ENCODE measurements at places on chromosomes 2 and 18.

- DNase-seq: peak; percentile 54
These were observed at the start of gene CREG2 for GRCh38 chr2:101387151-101387834. Gene CREG2, minus strand, starts transcription at chr2:101387503. Its CDS starts 46 bp downstream, at chr2:101387457.

DNA sequence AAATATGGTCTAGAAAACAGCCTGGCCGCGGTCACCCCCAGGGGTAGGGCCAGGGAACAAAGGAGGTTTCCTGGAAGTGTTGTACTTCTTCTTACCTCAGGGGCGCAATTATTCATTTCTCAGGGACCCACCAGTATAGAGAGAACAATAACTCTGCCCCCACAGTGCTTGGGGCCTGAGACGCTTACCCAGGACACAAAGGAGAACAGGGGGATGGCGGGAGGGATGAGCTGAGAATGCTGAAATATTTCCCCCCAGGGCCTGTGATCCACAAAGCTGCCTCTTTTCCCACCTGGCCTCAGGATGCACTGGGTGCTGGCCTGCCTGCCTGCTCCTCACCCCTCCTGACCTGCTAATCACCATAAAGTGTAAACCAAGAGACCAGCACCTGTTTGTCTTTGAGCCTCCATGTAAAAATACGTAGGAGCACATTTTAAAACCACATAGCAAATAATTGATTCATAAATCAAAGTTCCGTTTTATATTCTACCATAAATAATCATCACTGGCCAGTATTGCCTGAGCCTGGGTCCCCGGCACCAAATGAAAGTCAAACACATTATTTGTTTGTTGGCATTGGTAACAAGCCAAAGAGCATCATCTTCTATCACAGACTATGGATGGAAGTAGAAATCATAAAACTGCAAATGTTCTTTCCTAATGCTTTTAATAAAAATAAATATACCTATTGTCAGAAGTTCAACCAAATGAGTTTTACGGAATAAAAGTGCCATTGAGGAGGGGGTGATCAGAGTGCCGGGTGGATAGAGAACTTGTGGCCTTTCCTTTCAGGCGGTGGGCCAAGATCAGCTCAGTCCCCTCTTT, 67.3 kb upstream of the RMDN2 start:
- no peak for DNase-seq

DNA sequence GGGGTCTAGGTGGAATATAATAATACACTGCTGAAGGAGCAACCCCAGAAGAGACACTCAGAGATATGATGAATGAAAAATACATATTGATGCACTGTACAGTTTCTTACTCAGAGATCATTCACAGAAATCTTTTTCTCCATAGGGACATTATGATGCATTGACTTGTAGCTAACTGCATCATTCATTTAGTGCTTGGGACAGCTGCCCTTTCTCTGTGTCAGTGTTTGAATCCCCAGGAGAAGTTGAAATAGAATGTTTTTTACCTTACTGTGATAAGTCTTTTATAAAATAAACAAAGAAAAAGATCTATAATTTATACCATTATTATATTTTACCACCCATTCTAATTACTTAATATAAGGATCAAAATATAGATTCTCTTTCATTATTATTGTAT, 91.7 kb upstream of the DSEL start:
- no peak for DNase-seq

- no peak for DNase-seq
These were observed 4.8 kb downstream of the NEU4 start for GRCh38 chr2:241813644-241814392.

- DNase-seq: no peak
These were observed 65.6 kb downstream of the MRPS9 start for GRCh38 chr2:105103481-105103880.

GRCh38 chr2:232097758-232098157, 136.2 kb downstream of the DIS3L2 start:
- no peak for DNase-seq

- DNase-seq: no peak
These were observed 148.0 kb downstream of the ASB1 start for GRCh38 chr2:238574490-238575271.

DNA sequence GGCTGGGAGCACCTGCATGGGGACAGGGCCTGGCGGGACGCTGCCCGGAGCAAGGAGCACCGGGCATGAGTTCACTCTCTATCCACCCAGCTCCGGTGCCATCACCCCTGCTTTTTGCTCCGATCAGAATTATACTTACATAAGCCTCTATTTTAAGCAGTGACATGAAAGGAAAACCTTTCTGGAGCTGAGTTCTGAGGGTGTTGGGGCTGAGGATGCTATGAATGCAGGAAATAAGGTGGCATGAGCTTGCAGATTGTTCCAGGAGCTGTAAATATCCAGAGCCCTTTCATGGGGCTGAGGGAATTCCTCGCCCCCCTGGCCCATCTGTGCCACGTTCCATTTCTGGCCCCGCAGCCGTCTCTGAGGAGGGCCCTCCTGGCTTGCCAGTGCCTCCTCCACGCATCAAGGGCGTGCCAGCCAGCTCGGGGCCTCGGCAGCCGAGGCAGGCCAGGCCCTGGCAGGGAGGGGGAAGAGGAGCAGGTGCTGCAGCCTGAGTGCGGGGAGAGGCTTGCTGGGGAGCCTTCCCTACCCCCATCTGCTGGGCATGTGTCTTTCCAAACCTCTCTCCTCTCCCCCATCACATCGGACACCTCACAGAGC, 91.7 kb upstream of the MCFD2 start:
- DNase-seq: no peak

DNA sequence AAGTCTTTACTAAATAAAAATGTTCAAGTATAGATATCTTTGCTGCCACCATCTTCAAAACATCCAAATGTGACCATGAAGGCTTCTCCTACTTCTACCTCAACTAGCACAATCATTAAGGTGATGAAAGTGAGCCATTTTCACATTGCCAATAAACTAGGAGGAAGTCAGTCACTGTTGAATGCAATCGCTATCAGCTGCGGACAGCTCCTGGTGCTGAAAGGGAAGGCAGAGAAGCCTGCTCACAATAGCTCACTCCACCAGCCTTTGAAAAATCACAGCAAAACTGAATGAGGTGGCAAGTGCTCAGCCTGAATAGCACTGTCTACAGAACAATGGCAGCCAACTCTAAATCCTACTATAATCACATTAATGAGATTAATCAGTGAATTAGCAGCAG, 2.2 kb downstream of the MYT1L start:
- peak; percentile 13 for DNase-seq

- DNase-seq: no peak
These were observed 160.2 kb downstream of the FBXO15 start for GRCh38 chr18:73987247-73987980.

DNA sequence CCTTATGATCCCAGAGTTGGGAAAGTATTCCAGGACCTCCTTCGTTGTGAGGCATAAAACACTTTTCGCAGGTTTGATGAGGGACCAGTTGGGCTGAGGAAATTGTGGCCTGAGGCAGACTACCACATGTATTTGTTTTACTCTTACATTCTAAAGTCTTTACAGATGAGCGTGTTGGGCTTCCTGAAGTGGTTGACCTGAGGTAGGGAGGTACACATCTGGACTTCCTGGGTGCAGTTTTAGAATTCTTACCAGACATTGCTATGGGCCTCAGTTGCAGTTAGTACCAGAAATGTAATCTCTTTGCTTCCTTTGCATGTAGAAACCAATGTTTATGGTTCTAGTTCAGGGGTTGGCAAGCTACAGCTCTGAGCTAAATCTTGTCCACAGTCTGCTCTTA, 48.7 kb downstream of the COA5 start:
- no peak for DNase-seq

- no peak for DNase-seq
These were observed 724 bp downstream of the FTCDNL1 start for GRCh38 chr2:199850218-199850717.

GRCh38 chr2:109067631-109068125, 61.3 kb upstream of the SH3RF3 start:
- no peak for DNase-seq

DNA sequence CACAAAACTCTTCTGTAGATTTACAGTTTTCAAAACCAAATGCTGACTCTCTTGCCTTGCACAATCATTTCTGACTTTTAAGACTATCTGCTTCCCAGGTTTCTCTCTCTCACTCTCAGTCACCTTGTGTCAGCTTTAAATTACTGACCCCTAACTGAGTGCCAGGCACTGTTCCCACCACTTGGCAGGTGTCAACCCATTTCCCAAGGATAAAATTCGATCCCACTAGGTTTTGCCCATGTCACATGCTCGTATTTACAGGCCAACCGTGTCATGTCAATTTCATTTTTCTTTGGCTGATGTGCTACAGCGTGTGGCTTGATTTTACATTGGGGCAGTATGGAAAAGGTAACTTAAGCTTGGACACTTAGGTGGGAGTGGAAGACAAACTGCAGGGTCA, 26.1 kb upstream of the LMAN1 start:
- no peak for DNase-seq

DNA sequence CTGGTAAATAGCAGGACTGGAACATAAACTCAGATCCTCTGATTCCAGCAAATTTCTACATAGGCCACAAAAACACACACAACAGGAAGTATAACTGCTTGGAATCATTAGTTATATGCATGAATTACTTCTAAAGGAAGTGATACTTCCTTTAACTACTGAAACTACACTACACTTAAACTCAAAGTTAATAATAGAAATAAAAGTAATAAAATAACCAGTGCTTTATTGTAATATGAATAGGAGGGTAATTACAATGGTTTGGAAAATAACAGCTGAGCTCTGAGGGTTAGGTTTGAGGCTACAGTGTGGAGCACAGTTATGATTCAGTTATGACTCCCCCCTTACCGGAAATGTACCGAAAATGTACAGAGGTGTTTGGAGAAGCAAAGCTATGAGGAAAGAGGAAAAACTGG, 18.5 kb upstream of the POLI start:
- DNase-seq: no peak

GRCh38 chr2:36404318-36404717, 48.7 kb downstream of the CRIM1 start:
- no peak for DNase-seq

- no peak for DNase-seq
These were observed 3.7 kb upstream of the TGFA start for GRCh38 chr2:70557171-70557838.

- DNase-seq: no peak
These were observed 140.7 kb downstream of the LAMA1 start for GRCh38 chr18:6976935-6977334.

DNA sequence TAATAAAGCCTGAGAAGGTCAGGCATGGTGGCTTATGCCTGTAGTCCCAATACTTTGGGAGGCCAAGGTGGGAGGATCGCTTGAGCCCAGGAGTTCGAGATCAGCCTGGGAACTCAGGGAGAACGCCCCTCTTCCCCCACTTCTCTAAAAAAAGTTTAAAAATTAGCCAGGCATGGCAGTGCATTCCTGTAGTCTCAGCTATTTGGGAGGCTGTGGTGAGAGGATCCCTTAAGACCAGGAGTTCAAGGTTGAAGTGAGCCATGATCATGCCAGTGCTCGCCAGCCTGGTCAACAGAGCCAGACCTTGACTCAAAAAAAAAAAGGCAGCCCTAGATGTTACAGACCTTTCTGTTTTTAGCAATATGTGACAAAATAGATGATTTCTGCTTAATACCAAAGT, 83.4 kb downstream of the AP1S3 start:
- no peak for DNase-seq

- DNase-seq: no peak
These were observed 68.2 kb upstream of the STON1 start for GRCh38 chr2:48461721-48462120.

GRCh38 chr2:105362862-105363591, 25.7 kb downstream of the C2orf49 start:
- no peak for DNase-seq

Measured in MG63 (cell line).